NCI-H1436 (cell line): ENCODE measurements at places on chromosomes 16 and 17.
A peak's percentile ranks its signal among the peaks of the same experiment; 100 is the strongest.

- DNase-seq, result no peak
Measured at GRCh38 chr17:47404875-47405274, 81.1 kb downstream of the EFCAB13 start.

DNA sequence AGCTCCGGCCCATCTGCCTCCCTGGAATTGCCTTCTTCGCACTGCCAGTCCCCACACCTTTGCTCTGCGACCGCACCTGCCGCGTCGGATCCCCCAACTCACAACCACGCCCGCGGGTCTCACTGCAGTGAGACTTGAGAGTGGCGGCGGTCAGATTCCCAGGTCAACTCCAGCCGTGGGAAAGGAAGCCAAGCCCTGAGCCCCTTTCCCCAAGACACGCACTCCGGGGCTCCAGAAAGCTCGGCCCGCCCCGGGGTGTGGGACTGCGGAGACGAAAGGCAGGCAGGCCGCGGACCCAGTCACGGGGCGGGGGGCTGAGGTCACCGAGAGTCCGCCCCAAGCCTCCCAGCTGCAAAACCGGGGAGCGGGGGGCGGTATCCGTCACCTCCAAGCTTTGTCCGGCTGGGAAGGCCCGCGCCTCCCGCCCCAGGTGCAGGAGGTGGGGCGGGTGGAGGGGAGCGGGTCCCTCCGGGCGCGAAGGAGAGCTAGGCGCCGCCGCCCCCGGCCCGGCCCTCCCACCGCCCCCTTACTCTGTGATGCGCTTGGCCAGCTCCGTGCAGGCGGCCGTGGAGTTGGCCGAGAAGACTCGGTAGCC lies 615 bp downstream of the PRPSAP1 start:
- DNase-seq, result no peak

- DNase-seq, result peak; percentile 74
Measured at GRCh38 chr16:57503366-57503765, 17.1 kb upstream of the DOK4 start.

GRCh38 chr16:4116325-4117249 lies at the start of gene ADCY9:
Gene ADCY9 (minus strand): TSS chr16:4116442. CDS start chr16:4115442, 1,000 bp downstream.
- DNase-seq, result peak; percentile 71

DNA sequence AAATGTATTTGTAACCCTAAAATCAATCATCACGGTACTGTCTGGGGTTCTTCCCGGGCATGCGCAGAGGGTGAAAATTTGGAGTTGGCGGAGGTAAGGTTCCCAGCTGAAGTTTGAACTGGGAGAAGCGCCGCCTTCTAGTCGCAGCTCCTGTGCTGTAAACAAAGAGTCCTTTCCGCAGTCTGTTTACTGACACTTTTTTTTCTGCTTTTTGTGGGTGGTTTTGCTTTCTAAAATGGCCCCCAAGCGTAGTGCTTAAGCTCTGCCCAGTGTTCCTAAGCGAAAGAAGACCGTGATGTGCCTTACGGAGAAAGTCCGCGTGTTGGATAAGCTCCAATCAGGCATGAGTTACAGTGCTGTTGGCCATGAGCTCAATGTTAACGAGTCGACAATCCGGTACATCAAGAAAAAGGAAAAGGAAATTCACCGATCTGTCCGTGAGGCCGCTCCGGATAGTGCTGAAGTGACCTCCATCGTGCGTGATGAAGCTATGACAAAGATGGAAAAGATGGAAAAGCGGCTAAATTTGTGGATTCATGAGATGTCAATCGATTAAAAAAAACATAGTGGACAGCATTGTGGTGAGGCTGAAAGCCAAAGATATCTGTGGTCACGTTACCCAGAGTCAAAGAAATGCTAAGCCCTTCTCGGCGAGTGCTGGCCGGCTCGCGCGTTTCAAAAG lies 570 bp upstream of the CFDP1 start:
- peak; percentile 72 for DNase-seq

DNA sequence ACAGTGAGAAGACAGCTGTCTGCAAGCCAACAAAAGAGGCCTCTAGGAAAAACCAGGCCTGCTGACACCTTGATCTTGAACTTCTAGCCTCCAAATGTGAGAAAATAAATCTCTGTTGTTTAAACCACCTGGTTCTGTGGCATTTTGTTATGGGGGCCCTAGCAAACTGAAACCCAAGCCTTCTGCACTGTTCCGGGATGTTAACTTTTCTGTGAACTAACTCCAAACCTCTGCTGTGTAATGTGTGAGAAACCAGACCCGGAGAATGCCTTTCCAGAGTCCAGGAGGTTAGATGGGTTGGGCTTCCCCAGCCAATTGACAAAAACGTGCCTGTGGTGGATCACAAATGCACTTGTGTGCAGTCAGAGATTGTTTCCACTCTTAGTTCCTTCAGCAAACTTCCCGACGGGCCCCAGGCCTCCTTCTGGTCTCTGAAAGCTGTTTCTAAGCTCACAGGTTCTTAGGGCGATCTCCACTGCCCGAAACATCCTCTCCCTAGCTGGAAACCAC lies 13.6 kb upstream of the GGA2 start:
- DNase-seq, result no peak

GRCh38 chr17:30389756-30390300 lies 11.1 kb downstream of the CPD start:
- DNase-seq, result no peak

- DNase-seq, result no peak
Measured at GRCh38 chr17:59688008-59688407, 19.2 kb downstream of the PTRH2 start.

DNA sequence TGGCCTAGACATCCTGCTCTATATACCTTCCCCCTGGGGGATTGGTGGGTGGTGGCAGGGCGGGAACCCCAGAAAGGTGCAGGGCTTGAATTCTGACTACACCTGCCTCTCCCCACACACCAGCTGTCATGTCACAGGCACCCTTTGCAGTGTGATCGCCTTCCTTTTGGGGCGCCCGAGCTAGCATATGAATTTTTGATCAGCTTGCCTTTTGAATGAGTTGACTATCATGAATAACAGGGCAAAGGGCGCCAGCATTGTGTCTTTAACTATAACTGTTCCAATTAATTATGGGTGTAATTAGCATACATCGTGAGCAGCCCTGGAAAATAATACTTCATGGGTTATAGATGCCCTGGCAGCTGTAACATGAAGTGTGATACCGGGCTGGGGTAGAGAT lies 72.7 kb downstream of the CYLD start:
- peak; percentile 5 for DNase-seq

GRCh38 chr16:81460075-81460474 lies 15.5 kb downstream of the CMIP start:
- DNase-seq, result no peak

- no peak for DNase-seq
Measured at GRCh38 chr17:71115669-71115972, 946.3 kb downstream of the KCNJ2 start.

DNA sequence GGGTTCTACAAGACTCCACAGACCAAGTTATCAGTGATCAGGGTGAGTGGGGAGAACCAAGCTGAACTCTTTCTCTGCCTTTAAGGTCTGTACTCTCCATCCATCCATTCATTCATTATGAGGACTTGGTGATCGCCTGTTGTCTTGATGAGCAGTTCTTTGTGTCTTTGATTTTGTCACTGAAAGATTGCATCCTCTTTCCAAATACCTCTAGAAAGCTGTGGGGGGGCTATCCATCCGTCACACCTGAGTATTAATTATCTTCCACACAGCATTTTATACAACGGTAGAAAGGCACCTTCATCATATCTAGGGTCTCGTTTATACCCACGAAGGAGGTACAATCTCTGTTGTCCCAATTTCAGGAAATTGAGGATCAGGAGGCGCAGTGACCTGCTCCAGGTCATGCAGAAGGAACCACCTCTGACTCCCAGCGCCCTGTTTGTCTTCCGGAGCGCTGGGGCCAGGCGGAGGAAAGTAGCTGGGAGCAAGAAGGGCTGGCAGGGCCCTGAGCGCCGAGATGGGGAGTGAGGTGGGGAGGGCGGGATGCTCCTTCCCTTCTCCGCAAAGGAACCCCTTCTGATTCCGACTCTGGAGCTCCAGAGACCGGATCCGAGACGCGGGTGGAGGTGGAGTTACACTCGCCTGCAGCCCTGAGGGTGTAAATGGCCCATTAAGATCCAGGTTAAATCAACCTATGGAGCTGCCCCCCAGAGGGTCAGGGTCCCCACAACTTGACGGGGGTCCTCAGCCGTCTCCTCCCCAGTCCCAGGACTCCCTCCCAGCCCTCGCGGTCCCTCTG lies 605 bp upstream of the ABAT start:
- DNase-seq, result no peak

- no peak for DNase-seq
Measured at GRCh38 chr16:11306381-11306780, 25.3 kb upstream of the PRM1 start.

GRCh38 chr17:66192378-66192687 lies 400 bp upstream of the CEP112 start:
- DNase-seq, result no peak

- no peak for DNase-seq
Measured at GRCh38 chr17:2624292-2624731, 30.9 kb downstream of the PAFAH1B1 start.

DNA sequence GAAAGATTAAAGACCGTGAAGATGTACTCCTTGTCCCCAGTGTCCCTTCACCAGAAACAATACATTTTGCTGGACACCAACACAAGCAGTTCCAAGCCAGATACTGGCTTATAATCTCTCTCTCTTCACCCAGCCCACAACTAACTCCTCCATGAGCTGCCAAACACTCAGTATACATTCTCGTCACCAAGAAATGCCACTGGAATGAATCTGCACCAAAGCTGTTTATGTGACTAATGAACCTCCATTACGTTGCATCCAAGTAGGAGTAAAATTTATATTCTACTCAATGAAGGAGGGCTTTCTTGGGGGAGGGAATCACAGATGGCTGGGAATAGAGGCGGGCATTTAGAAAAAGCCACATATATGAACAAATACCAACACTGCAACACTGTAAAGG lies 20.9 kb upstream of the SOX9 start:
- DNase-seq, result no peak

- no peak for DNase-seq
Measured at GRCh38 chr17:82553210-82553930, 33.8 kb downstream of the FOXK2 start.

- DNase-seq, result no peak
Measured at GRCh38 chr16:2713523-2713922, 6.5 kb downstream of the PRSS27 start.

GRCh38 chr17:78588258-78589030 lies 11.2 kb upstream of the DNAH17 start:
- DNase-seq, result no peak

DNA sequence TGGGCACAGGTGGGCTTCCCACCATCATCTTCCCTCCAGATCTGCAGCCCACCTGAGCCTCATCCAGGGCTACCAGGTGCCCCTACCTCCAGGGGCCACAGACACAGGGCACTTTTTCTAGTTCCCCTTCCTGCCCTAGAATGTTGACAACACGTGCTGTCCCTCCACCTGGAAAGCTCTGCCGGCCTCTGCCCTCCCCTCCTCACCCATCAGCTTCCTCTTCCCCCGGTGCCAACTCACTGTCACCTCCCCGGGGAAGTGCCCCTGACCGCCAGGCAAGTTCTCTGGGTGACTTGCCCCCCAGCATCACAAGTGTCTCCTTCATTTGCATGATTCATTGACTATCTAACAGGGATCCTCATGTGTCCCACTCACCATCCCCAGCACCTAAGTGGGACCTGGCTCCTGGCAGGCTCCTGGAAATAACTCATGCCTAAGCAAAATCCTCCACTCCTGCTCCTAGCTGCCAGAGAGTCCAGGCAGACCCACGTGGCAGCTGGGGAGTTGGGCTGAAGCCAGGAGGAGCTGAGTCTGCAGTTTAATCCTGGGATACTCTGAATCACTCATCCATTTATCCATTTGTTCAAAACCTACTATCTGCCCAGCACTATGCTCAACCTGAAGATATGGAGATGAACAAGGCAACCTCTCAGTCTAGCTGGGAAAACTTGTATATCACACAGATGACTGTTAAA lies 304.4 kb downstream of the FOXL1 start:
- no peak for DNase-seq

DNA sequence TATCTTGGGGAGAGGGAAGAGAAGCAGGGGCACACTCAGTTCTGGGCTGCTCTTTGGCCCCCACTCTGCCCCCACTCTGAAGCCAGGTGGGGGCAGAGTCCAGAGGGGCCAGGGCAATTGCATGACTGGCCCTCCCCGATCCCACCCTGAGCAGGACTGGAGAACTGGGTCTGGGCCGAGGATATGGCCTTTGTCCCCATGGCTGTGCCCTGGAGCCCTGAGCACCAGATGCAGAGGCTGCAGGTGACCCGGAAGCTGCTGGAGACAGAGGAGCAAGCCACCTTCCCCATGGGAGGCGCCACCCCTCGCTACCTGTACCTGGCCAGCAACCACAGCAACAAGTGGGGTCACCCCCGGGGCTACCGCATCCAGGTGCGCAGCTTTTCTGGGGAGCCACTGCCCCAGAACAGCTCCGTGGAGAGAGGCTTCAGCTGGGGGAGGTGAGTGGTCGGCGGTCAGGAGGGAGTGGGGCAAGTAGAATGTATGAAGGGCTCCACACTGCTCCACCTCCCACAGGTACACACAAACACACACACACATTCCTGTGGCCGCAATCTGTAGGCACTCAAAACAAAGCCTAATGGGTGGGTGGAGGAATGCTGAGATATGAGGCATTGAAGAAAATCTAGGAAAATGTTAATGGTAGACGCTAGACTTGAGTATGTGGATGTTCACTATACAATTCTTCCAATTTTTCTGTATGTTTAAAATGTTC lies 21.4 kb downstream of the AOC3 start:
- DNase-seq, result no peak

GRCh38 chr17:30091771-30092170 lies 24.8 kb upstream of the NSRP1 start:
- DNase-seq, result no peak

DNA sequence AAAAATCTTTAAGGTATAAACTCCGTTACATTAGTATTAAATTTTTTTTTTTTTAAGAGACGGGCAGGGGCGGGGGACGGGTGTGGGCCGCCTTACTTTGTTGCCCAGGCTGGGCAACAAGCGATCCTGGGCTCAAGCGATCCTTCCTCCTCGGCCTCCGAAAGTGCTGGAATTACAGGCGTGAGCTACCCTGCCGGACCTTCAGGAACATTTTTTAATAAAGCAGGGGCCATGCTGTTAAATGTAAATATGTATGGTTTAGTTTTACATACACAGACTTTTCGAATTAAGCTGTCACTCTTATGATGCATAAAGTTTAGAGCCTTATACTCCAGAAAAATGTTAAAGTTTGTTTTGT lies 2.4 kb downstream of the PPM1D start:
- DNase-seq, result no peak

- DNase-seq, result no peak
Measured at GRCh38 chr17:40617678-40618240, 29.9 kb downstream of the SMARCE1 start.

GRCh38 chr17:73387746-73388577 lies 76.2 kb upstream of the CDC42EP4 start:
- DNase-seq, result no peak

GRCh38 chr16:11748404-11749254 lies 6.0 kb upstream of the TXNDC11 start:
- DNase-seq, result no peak

DNA sequence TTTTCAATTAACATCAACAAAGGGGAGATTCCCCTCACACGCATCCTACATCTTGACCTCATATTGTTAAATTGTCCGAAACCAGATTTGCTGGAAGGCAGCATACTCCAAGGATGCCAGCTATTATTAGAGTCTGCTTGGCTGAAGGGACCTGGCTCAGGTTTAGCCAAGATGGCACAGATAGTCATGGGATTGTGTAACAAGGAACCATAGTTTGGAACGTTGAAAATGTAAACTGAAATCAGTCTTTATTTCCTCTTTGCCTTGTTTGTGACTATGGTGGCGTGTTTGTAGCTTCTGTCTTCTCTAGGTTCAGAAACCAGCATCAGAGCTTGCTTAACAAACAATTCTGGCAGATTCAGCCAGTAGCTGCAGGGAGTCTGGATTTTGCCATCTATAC lies 5.9 kb downstream of the ARSG start:
- no peak for DNase-seq
